Left ventricle myocardium inferior (tissue), 1 donor: ENCODE measurements at places on chromosomes 16 and 17. TPM values are rescaled to one million over a fixed set of nuclear protein-coding genes. Genes with fewer than 3 reads are reported as not detected.

The C16orf86 gene
- total RNA-seq = 2.9 TPM

The DNAH9 gene
- 0.08 TPM for total RNA-seq

DNA sequence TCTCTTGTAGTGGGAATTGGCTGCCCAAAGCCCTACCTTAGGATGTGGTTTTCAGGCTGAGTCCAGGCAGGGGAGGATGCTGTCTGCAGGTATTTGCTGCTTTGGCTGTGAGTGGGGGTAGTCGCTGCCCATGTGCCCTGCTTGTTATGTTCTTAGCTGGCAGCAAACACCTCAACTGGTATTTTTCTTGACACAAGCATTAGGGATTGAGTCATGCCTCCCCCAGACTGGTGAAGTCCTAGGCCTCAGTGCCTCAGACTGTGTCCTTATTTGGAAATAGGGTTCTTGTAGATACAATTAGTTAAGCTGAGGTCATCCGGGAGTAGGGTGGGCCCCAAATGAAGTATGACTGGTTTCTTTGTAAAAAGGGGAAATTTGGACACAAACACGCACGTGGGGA lies 808.3 kb upstream of the EEF2KMT start:
- no peak for DNase-seq

DNA sequence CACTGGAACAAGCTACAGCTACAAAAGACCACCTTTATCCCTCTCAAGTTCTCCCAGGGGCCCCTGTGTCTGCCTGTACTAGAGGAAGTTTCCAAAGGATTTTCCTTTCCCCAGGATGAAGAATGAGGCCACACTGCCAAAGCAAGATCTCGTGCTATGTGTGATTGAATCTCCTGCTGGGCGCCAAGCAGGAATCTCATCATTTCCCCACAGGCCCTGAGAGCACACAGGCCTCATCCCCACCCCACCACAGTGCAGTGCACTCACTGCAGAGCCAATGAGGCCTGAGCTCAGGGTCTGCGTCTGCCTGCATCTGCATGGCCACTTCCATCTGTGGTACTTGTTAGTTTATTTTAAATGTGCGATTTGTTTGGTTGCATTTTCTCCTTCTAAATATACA lies 387.4 kb upstream of the ASIC2 start:
- no peak for DNase-seq

The MPP2 gene
- total RNA-seq = 12.1 TPM

DNA sequence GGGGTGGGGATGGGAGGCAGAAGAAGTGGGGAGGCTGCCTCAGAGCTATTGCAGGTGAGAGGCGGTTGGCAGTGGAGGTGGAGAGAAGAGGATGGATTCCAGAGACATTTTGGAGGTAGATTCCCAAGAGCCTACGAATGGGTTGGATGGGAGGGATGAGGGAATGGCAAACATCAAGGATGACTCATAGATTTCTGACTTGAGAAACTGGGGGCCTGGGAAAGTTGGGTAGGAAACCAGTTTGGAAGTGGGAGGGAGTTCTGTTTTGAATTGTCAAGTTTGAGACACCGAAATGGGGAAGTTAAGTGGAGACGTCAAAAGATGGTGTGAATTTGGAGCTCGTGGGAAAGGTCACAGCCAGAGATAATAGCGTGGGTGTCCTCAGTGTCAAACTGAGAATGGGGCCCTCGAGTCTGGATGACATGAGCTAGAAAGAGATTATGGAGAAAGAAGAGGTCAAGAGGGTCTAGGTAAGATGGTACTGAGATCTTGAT lies 6.2 kb upstream of the CYLD start:
- DNase-seq = no peak

GRCh38 chr17:81685108-81685507 lies 1.3 kb downstream of the HGS start:
- no peak for DNase-seq

DNA sequence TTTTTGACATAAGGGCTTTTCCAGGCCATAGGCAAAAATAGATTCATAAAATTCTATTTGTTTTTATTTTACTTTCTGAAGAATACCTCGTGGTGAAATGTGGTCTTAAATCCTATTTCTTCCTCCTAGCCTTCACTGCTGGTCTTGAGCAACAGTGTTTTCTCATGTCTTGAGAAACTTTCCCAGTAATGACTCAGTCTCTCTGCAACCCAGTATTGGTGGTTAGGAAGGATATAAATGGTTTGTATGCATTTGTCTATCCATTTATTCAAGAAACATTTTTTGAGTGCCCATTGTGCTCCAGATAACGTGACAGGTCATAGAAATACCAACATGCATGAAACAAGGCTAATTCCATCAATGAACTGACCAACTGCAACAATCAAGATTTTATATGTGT lies 213.9 kb downstream of the TMEM114 start:
- no peak for DNase-seq

The RAD51D gene
- total RNA-seq = 4.6 TPM
